ENCODE measurements at places on chromosomes 2 and 18. TPM values are rescaled to one million over a fixed set of nuclear protein-coding genes. Genes with fewer than 3 reads are reported as not detected.
A peak's percentile ranks its signal among the peaks of the same experiment; 100 is the strongest.

DNA sequence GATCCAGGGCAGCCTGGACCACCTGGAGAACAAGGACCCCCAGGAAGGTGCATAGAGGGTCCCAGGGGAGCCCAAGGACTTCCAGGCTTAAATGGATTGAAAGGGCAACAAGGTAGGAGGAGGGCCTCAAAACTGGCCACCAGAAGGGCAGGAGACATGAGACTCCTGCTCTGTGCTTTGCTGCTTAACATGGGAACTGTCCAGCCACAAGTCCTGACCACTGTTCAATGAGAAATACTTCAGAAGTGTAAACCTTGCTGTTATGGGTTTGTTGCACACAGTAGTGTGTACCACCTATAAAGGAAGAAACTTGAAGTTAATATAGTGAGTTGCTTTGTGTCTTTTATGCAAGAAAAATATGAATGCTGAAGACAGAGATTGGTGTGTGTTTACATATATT is 44.2 kb upstream of the MFF start:
- H3K27ac ChIP-seq: no peak overlapping the region
- H3K27me3 ChIP-seq: no peaks in the 10 kb centered on the region
- no peaks in the 10 kb centered on the region for H3K36me3 ChIP-seq
- DNase-seq: no peak

- no peak overlapping the region for H3K4me3 ChIP-seq
- H3K27me3 ChIP-seq: no peaks in the 10 kb centered on the region
- H3K36me3 ChIP-seq: no peaks in the 10 kb centered on the region
- DNase-seq: no peak
- H3K27ac ChIP-seq: no peak overlapping the region
These were observed 120.2 kb downstream of the LPIN1 start for GRCh38 chr2:11866358-11867335.

GRCh38 chr2:62180975-62181374 is 14.9 kb upstream of the B3GNT2 start:
- no peaks in the 10 kb centered on the region for H3K36me3 ChIP-seq
- no peak overlapping the region for H3K4me3 ChIP-seq
- no peak for DNase-seq

GRCh38 chr2:239409976-239410375 is 9.2 kb upstream of the HDAC4 start:
- no peaks in the 10 kb centered on the region for H3K36me3 ChIP-seq
- no peaks in the 10 kb centered on the region for H3K4me1 ChIP-seq
- no peak overlapping the region for H3K27ac ChIP-seq
- no peak for DNase-seq
- no peaks in the 10 kb centered on the region for H3K27me3 ChIP-seq
- no peak overlapping the region for H3K4me3 ChIP-seq

DNA sequence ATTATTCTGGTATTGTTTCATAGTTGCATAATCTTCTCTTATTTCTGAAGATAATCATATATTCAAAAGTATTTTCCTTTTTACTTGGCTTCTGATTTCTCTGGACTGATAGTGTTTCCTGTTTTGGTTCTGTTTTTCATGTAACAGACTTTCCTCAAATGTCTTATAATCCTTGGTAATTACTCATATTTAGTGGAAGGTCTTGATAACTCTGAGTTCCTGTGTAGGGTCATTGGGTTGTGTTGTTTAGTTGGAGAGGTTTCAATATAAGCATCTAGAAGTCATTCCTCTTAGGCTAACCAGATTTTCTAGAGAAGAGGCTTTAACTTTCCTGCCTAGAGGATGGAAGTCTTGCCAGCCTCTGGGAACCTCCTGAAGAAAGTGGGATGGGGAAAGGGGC is 23.8 kb downstream of the MFSD6 start:
- no peaks in the 10 kb centered on the region for H3K4me1 ChIP-seq
- DNase-seq: no peak
- no peak overlapping the region for H3K27ac ChIP-seq
- H3K36me3 ChIP-seq: no peaks in the 10 kb centered on the region

DNA sequence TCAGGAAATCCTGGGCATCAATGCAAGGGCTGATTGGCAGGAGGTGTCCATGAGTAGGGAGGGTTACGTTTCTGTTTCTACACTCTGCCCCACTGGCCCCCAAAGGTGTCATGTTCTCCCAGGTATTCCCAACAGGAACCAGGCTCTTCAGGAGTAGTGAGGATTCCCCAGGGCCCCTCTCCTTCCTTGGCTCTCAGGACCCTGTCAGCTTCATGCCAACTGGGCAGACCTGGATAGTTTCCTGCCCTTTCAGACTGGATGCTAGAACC is 480.6 kb upstream of the HS6ST1 start:
- no peaks in the 10 kb centered on the region for H3K27me3 ChIP-seq
- no peak for DNase-seq
- H3K4me1 ChIP-seq: no peaks in the 10 kb centered on the region
- no peak overlapping the region for H3K4me3 ChIP-seq
- no peaks in the 10 kb centered on the region for H3K36me3 ChIP-seq

DNA sequence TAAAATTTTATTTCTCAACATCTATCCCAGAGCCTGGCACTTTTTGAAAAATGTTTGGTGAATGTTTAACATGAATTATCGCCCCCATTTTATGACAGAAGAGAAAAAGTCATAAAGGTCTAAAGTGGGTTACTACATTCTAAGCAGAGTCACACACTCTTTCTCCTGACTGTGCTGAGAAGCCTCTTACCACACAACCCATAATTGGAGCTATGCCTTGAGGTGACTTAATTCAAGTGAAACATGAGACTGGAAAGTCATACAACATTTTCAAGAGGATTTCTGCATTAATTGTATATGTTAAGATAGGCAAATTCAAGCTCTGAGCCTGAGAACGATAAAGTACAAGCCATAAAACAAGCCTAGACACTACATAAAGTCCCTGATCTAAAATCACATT is 3.1 kb upstream of the DSEL start:
- no peak overlapping the region for H3K4me3 ChIP-seq
- H3K36me3 ChIP-seq: no peaks in the 10 kb centered on the region
- H3K27me3 ChIP-seq: no peaks in the 10 kb centered on the region
- no peak overlapping the region for H3K27ac ChIP-seq
- DNase-seq: no peak

EGR4 gene
- not detected for total RNA-seq

GREB1 gene
- 9.6 TPM for total RNA-seq

SLC4A5 gene
- 0.12 TPM for total RNA-seq

PIEZO2 gene
- 16.9 TPM for total RNA-seq

GRCh38 chr2:64514008-64514407 is 10.1 kb upstream of the AFTPH start:
- H3K27me3 ChIP-seq: no peaks in the 10 kb centered on the region
- no peaks in the 10 kb centered on the region for H3K4me1 ChIP-seq
- no peaks in the 10 kb centered on the region for H3K36me3 ChIP-seq

IFIH1 gene
- total RNA-seq: 12.0 TPM

AAK1 gene
- 30.5 TPM for total RNA-seq

CFC1 gene
- total RNA-seq: not detected

ANKRD62 gene
- not detected for total RNA-seq

GRCh38 chr2:177419274-177419673 is 26.7 kb downstream of the AGPS start:
- H3K4me3 ChIP-seq: no peak overlapping the region
- DNase-seq: no peak

CD207 gene
- total RNA-seq: not detected

- H3K27ac ChIP-seq: peak overlapping the region; percentile 65
- H3K4me1 ChIP-seq: peaks cover 49% of the 10 kb centered on the region
- no peak overlapping the region for H3K4me3 ChIP-seq
- DNase-seq: peak; percentile 78
These were observed 28.7 kb downstream of the MGAT4A start for GRCh38 chr2:98702127-98702802.

GRCh38 chr2:236593531-236593930 is 23.9 kb downstream of the ACKR3 start:
- H3K4me3 ChIP-seq: no peak overlapping the region
- no peaks in the 10 kb centered on the region for H3K27me3 ChIP-seq
- no peak overlapping the region for H3K27ac ChIP-seq
- DNase-seq: no peak
- H3K36me3 ChIP-seq: no peaks in the 10 kb centered on the region

DNA sequence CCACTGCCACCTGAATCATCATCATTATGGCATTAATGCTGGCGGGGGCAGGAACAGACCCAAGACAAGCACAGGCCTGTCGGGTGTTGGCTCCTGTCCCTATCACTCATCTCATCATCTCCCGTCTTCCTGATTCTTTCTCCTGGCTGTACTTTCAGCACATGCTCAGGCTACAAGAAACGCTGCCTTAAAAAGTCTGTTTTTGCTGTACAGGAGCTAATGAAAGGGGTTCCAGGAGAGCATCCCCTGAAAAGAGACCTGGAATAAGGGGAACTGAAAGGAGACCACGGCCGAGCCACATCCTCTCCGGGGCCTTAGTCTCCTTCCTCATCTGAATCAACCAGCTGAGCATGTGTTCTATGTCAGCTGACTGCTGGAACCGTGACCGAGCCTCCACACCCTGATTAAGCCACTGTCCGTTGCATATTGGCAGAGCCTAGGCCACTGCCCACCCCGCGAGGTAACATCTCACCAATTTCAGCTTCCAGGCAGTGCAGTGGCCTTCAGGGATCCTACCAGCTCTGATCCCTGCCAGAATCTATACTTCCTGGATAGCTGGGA is 62.6 kb downstream of the DNMT3A start:
- H3K4me3 ChIP-seq: no peak overlapping the region
- peak; percentile 73 for DNase-seq
- no peaks in the 10 kb centered on the region for H3K27me3 ChIP-seq
- no peaks in the 10 kb centered on the region for H3K36me3 ChIP-seq
- no peaks in the 10 kb centered on the region for H3K4me1 ChIP-seq
- H3K27ac ChIP-seq: no peak overlapping the region

COL4A3 gene
- total RNA-seq: 0.12 TPM

SETBP1 gene
- total RNA-seq: 17.5 TPM

GRCh38 chr18:46946656-46947282 is 29.4 kb downstream of the KATNAL2 start:
- no peaks in the 10 kb centered on the region for H3K27me3 ChIP-seq
- no peak overlapping the region for H3K27ac ChIP-seq
- H3K4me3 ChIP-seq: peak overlapping the region; percentile 24
- no peaks in the 10 kb centered on the region for H3K36me3 ChIP-seq

DNA sequence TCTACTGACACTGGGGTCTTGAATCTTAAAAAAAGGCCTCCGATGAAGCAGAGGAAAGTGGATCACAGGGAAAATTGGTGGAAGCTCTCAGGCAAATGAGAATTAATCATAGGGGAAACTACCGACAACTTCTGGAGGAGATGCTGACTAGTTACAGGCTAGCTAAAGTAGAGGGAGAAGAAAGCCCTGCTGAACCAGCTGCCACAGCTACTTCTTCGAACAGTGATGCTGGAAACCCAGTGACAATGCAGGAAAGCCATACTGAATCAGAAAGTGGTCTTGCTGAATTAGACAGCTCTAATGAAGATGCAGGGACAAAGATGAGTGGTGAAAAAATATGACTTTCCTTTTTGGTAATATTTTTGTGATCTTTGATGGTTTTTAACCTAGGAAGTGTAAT is 44.9 kb upstream of the SLC3A1 start:
- no peak overlapping the region for H3K4me3 ChIP-seq
- no peak overlapping the region for H3K27ac ChIP-seq
- no peaks in the 10 kb centered on the region for H3K27me3 ChIP-seq
- H3K36me3 ChIP-seq: no peaks in the 10 kb centered on the region
- H3K4me1 ChIP-seq: no peaks in the 10 kb centered on the region
- DNase-seq: no peak

- DNase-seq: no peak
- no peaks in the 10 kb centered on the region for H3K4me1 ChIP-seq
- H3K4me3 ChIP-seq: no peak overlapping the region
- no peaks in the 10 kb centered on the region for H3K27me3 ChIP-seq
- no peaks in the 10 kb centered on the region for H3K36me3 ChIP-seq
These were observed 145.6 kb downstream of the METTL4 start for GRCh38 chr18:2425426-2426317.

- no peaks in the 10 kb centered on the region for H3K27me3 ChIP-seq
- no peak for DNase-seq
- H3K4me1 ChIP-seq: no peaks in the 10 kb centered on the region
- H3K36me3 ChIP-seq: no peaks in the 10 kb centered on the region
- H3K27ac ChIP-seq: no peak overlapping the region
These were observed 152.8 kb downstream of the PIK3C3 start for GRCh38 chr18:42107691-42108450.

SERPINB8 gene
- 14.9 TPM for total RNA-seq

DNA sequence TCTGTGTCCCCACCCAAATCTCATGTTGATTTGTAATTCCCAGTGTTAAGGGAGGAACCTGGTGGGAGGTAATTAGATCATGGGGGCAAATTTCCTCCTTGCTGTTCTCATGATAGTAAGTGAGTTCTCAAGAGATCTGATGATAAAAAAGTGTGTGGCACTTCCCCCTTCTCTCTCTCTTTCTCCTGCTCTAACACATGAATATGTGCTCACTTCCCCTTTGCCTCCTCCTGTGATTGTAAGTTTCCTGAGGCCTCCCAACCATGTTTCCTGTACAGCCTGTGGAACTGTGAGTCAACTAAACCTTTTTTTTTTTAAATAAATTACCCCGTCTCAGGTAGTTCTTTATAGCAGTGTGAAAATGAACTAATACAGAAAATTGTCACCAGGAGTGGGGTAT is 380.0 kb downstream of the MEIS1 start:
- H3K27ac ChIP-seq: no peak overlapping the region
- H3K27me3 ChIP-seq: no peaks in the 10 kb centered on the region
- no peak overlapping the region for H3K4me3 ChIP-seq
- no peaks in the 10 kb centered on the region for H3K4me1 ChIP-seq
- H3K36me3 ChIP-seq: no peaks in the 10 kb centered on the region

GRCh38 chr2:172931918-172932520 is 143.6 kb upstream of the MAP3K20 start:
- no peaks in the 10 kb centered on the region for H3K27me3 ChIP-seq
- H3K36me3 ChIP-seq: no peaks in the 10 kb centered on the region
- H3K27ac ChIP-seq: no peak overlapping the region
- H3K4me1 ChIP-seq: peaks cover 5% of the 10 kb centered on the region

DNA sequence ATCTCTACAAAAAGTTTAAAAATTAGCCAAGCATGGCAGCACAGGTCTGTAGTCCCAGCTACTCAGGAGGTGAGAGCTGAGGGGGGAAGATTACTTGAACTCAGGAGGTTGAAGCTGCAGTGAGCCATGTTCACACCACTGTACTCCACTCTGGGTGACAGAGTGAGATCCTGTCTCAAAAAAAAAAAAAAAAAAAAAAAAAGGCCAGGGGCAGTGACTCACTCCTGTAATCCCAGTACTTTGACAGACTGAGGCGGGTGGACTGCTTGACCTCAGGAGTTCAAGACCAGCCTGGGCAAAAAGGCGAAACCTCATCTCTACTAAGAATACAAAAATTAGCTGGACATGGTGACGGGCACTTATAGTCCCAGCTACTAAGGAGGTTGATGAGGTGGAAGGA is 37.0 kb downstream of the PUM2 start:
- peaks cover 56% of the 10 kb centered on the region for H3K36me3 ChIP-seq
- no peaks in the 10 kb centered on the region for H3K4me1 ChIP-seq
- DNase-seq: no peak
